ENCODE measurements at places on chromosomes 12 and 14.
A peak's percentile ranks its signal among the peaks of the same experiment; 100 is the strongest.

DNA sequence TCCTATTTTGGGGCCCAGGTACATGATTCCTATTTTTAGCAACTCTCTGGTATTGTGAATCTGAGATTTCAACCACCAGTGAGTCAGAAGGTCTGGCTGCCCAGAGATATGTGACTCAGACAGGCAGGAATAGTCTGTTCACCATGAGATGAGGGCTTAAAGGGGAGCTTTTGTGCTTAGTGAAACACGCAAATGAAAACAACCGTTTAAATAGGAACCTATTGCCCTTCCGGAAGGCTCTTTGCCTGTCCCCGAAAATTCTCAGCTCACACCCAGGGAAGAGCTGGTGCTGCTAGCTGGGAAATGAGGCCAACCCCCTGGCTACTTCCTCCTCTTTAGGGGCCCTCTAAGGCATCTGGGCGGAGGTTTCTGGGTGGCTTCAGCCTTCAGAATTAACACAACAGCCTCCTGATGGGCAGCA is 283.6 kb downstream of the CACNA1C start:
- no peak for DNase-seq

- DNase-seq: no peak
These were observed 597 bp downstream of the MLF2 start for GRCh38 chr12:6752167-6752920.

GRCh38 chr14:99066378-99066777 is 205.6 kb downstream of the BCL11B start:
- no peak for DNase-seq

GRCh38 chr12:120006258-120006975 is 17.4 kb downstream of the BICDL1 start:
- no peak for DNase-seq

DNA sequence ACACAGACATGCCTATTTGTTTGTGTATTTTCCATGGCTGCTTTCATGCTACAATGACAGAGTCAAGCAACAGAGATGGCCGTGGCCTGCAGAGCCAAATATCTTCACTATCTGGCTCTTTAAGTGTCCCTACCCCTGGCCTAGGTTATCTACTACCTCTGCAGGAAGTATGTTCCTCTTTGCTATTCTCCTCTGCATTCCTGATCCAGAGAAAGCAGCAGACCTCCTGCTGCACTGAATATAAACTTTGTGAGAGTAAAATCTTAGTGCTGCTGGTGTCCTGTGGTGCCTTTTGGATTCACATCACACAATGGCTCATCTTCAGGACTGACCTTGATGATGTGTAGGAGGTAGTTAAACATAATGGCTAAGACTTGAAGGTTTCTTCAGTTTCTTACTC is 233.4 kb downstream of the IPO8 start:
- DNase-seq: no peak

- DNase-seq: peak; percentile 8
These were observed 21.2 kb upstream of the CDCA4 start for GRCh38 chr14:105041841-105042765.

DNA sequence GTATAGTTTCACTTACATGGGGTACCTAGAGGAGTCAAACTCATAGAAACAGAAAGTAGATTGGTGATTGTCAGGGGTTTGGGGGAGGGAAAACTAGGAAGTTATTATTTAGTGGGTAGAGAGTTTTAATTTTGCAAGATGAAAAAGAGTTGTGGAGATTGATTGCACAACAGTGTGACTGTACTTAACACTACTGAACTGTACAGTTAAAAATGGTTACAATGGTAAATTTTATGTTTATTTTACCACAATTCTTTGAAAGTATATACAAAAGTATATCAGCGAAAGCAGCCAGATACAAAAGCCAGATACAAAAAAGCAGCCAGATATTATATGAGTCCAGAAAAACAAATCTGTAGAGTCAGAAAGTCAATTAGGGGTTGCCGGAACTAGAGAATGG is 247.6 kb downstream of the IPO8 start:
- no peak for DNase-seq

DNA sequence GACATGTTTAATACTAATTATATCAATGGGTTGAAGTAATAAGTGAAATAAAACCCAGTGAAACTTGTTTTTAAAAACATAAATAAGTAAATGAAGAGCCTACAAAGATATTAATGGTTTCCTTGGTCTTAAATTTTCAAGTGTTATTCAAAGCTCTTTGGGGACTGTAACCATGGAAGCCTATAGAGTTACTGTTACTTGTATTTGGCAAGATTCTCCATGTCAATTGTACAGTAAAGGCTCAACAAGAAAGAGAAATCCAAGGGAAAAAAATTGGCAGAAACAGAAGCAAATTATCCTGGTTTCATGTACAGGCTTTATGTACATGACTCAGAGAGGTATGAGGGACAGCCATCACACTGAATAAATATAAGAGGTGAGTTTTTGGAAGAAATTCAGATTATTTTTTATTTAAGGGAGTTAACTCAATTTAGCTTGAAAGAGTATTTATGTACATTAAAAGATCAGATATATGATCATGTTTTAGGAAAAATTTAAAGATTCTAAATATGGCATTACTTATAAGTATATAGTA is 151.1 kb upstream of the HMGA2 start:
- no peak for DNase-seq

GRCh38 chr12:89567691-89568239 is 41.9 kb upstream of the POC1B start:
- DNase-seq: no peak

DNA sequence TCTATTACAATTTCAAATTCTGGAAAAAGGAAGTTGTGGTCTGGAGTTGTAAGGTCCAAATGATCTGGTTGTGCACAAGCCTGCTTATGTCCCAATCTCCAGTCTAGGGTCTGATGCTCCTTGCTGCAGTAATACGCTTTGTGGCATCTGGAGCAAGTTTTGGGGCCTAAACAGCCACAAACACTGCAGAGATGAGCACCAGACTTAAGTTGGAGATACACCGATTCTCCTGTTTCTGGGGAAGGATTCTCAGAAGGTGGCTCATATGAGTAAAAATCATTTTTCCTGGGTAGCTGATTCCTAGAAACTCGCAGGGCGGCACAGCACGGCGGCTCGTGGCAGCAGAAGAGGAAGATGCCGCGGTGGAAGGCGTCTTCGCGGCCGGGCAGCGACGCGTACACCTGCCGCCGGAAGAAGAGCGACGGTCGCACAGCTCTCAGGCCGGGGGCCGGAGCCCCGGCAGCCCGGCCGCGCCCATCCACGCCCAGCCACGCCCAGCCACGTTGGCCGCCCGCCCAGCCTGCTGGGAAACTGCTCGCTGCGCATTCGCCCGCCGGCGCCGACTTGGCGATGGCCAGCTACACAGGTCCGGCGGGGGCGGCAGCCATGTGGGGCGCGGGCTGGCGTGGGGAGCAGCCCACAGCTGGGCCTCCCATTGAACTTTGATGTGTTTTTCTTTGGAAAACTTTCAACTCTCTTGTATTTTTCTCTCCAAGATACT is 129.0 kb downstream of the ASCL4 start:
- DNase-seq: peak; percentile 73

- no peak for DNase-seq
These were observed 34.0 kb downstream of the BMAL2 start for GRCh38 chr12:27366621-27367020.

- DNase-seq: no peak
These were observed 116.5 kb downstream of the MGAT4C start for GRCh38 chr12:86139671-86140070.
